Activated naive CD4-positive, alpha-beta T cell treated with anti-CD3 and anti-CD28 coated beads for 36 hours (primary cell): ENCODE measurements at places on chromosomes 7 and 10.
A peak's percentile ranks its signal among the peaks of the same experiment; 100 is the strongest.

GRCh38 chr7:74475243-74475986, 21.7 kb downstream of the GTF2IRD1 start:
- DNase-seq: no peak

DNA sequence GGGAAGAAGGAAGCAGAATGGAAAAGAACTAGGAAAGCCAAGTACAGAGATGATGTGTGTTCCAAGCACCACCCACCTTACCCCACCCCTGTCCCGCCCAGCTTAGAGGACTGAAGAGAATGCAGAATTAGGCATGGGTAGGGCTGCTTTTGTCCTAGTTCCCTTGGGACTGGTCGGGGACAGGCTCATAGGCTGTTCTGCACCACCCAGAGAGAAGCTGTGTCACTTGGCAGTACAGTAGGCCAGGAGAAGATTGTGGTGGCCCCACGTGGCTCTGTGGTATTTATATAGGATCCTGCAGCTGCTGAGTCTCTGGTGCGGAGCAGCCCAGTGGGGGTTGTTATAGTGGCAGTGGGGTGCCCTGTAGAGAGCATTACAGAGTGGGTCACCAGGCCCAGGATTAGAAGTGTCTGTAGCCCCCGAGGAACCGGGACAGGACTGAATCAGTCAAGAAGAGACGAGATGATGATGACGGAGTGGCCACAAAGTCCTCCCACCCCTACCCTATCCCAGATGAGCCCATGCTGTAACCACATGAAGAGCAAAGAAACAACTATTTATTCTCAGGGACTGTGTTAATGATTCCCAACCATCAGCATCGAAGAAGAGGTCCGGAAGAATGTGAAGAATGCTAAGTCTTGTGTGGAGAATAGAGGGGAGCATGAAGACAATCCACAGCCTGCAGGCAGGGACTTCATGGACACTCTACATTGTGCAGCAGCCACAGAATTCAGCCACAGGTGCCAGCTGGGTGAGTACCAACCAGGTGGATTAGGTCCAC, 88.9 kb downstream of the C1GALT1 start:
- DNase-seq: no peak

GRCh38 chr7:26233902-26234511, 32.5 kb downstream of the CBX3 start:
- DNase-seq: no peak

DNA sequence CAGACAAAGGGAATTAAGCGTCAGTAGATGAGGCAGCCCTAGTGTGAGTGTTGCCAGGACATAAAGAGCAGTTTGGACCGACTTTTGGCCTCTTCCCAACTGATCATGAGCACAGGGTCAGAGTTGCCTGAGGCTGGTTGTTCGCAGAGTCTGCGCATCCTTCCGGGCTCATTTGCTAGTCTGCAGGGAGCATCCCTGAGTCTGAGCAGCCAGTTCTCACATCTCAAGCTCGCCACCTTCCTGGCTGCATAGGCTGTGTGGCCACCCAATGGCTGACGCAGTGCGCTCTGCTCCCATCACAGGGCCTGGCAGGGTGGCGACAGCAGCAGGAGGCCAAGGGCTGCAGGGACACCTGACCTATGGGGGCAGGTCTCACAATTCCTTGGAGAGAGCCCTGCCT, 5.0 kb downstream of the GAD2 start:
- DNase-seq: no peak

- DNase-seq: no peak
These were observed 59.2 kb downstream of the AKR1E2 start for GRCh38 chr10:4885162-4885561.

DNA sequence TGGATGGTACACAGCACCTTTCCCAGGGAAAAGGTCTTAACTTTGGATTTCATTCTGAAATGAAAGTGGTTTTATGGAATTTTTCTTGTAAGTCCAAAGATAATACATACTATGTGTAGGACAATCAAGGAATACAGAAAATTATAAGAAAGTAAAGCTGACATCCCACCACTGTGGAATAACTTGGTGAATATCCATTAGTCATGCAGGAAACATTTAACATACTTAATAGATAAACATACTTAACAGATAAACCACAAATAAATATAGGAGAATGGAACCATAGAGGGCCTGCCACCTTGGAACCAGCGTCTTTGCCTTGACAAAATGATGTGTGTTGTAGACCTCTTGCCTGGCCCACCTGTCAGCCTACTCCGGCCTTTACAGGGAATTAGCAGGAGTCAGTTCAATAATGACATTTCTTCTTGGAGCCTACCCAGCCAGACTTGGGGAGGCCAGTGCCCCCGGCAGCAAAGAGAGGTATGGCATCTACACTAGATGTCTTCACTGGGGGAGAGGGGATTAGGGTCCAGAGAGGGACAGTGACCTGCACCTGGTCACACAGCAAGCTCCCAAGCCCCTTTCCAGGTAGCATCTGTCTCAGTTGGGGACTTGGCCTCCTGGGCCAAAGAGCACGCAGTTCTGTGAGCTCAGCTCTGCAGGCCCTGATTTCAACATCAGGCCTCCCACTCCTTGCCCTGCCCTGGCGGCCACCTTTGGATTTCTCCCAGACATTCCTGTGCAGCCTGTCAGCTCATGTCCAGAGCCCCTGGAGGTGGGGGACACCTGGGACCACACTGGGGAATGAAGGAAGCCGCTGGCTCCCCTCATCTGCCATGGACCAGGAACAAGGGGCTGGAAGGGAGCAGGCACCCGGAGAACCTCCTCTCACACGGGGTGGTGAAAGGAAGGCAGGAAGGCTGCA, 112.6 kb upstream of the PPIF start:
- DNase-seq: no peak

GRCh38 chr7:90958647-90959046, 305.6 kb upstream of the FZD1 start:
- no peak for DNase-seq

DNA sequence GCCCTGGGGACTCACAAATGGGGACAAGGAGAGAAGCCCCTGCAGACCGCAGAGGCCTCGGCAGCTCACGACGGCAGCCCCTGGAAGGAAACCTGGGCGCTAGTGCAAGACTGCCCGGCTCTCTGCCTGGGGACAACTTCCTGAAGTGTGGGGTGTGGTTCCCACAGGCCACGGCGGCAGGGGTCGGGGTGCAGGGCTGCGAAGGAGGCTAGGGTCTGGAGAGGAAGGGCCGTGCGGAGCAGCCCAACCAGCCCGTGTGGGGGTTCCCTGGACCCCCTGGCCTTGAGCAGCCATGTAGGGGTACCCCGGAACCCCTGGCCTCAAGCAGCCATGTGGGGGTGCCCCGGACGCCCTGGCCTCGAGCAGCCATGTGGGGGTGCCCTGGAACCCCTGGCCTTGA, 19.5 kb downstream of the CFAP46 start:
- DNase-seq: no peak

GRCh38 chr10:56028298-56029132, 332.5 kb downstream of the ZWINT start:
- no peak for DNase-seq

GRCh38 chr10:23191764-23192711, at the start of gene PTF1A:
PTF1A (plus strand) TSS chr10:23192312; CDS start chr10:23192531, 219 bp downstream.
- no peak for DNase-seq

DNA sequence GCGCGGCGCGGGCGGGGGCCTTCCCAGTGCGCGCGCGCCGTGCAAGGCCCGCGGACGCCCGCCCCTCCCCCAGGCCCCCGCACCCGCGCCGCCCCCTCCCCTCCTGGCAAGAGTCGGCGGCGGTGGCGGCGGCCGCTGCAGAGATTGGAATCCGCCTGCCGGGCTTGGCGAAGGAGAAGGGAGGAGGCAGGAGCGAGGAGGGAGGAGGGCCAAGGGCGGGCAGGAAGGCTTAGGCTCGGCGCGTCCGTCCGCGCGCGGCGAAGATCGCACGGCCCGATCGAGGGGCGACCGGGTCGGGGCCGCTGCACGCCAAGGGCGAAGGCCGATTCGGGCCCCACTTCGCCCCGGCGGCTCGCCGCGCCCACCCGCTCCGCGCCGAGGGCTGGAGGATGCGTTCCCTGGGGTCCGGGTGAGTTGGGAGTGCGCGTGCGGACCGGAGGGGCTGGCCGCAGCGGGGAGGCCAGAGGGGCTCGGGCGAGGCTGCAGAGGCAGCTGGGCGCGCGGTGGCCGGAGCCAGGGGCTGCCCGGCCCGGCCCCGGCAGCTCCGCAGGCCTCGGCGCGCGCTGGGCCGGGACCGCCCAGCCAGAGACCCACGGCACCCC, at the start of gene BMPR1A:
Gene BMPR1A, plus strand, starts transcription at position 109 of the 602 bp plus-strand sequence. CDS start 119,400 bp downstream, outside the sequence.
- DNase-seq: no peak

- no peak for DNase-seq
These were observed 45.2 kb upstream of the NPFFR1 start for GRCh38 chr10:70328967-70329366.

- no peak for DNase-seq
These were observed 1.8 kb upstream of the KCP start for GRCh38 chr7:128912281-128912680.

DNA sequence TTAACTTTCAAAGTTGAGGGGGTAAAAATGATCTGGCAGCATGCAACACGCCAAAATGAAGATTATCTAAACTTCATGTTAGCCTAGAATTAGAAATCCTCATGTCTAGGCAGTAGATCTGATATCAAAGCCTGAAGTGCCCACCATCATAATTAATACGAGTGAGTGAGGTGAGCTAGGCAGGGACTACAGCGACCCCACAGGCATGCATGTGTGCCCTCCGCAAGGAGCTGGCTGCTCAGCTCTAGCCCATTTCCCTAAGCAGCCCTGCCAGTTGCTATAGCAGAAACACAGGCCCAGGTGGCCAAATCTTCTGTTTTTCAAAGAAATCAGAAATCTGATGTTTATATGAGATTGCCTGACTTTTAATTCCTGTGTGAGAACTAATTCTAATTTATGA, 93.1 kb upstream of the IFRD1 start:
- DNase-seq: no peak

- DNase-seq: no peak
These were observed 19.4 kb upstream of the FRAT2 start for GRCh38 chr10:97353945-97354344.

GRCh38 chr7:117021986-117022385, 68.7 kb downstream of the ST7 start:
- DNase-seq: no peak

- DNase-seq: no peak
These were observed 24.1 kb downstream of the SSMEM1 start for GRCh38 chr7:130231792-130232191.

DNA sequence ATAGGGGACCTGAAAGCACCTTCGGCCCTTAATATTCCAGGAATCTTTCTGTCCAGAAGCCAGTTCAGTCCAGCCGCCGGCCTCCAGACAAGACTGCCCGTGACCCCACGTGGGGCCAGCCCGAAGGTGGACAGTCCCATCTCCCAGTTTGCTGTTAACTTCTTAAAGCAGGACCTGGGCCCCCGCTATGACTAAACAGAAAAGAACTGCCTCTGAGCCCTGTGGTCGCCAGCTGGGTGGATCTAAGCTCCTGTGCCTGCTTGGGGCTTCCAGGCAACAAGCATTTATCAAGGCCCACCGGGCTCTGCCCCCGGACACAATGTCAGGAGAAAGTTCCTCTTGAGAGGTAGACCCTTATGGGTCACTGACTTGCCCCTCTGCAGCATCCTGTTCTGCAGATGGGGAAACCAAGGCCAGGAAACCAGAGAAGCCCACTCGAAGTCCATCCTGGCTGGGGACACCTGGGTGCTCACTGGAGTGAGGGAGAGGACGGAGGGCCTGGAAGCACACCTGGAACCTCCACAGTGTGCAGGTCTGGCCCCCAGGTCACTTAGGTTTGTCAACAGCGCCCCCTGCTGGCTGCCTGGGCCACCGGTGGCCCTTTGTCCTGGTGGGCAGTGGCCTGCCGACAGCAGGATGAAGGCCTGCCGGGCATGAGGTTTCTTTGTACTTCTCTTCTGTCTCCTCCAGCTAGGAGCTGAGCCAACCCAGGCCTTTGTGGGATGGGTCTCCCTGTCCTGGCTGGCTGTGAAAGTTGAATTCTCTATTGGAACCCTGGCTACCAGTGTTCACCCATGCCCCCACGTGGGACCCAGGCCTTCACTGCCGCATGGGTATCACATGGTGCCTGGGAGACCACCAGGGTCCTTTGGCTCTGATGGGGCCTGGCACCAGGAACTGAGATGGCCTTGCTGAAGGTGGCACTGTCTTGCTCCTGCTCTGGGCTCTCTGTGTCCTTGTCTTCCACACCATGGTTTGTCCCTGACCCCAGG, 128.0 kb downstream of the ZMIZ1 start:
- DNase-seq: peak; percentile 78

GRCh38 chr7:44922351-44922694, 37.0 kb upstream of the PURB start:
- no peak for DNase-seq

DNA sequence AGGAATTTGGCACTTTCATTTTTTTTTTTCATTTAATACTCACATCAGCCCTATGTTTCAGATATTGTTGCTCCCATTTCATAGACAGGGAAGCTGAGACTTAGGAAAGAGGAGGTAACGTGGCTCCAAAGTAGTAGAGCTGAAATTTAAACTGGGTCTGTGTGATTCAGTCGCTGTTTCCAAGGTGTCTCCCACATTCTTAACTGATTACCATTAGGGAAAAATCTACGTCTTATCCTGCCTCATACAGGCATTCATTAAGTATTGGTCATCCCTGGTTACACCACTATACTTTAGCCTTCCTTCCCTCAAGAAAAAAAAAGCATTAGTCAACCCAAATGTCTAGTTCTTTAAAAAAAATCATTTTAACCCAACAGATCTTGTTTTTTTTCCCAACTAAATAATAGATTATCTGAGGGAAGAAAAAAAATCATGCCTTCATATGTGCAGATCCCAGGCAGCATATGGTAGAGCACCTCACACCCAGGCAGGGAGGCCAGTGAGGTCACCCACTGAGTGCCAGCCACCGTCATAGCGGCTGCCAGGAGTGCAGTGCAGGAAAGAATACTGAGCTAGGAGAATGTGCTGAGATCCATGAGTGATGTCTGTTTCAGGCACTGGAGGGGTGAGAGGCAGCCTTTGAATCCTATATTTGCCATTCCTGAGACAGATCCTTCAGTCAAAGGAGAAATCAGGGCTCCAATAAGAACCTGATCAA, 59.0 kb upstream of the SORCS3 start:
- no peak for DNase-seq

DNA sequence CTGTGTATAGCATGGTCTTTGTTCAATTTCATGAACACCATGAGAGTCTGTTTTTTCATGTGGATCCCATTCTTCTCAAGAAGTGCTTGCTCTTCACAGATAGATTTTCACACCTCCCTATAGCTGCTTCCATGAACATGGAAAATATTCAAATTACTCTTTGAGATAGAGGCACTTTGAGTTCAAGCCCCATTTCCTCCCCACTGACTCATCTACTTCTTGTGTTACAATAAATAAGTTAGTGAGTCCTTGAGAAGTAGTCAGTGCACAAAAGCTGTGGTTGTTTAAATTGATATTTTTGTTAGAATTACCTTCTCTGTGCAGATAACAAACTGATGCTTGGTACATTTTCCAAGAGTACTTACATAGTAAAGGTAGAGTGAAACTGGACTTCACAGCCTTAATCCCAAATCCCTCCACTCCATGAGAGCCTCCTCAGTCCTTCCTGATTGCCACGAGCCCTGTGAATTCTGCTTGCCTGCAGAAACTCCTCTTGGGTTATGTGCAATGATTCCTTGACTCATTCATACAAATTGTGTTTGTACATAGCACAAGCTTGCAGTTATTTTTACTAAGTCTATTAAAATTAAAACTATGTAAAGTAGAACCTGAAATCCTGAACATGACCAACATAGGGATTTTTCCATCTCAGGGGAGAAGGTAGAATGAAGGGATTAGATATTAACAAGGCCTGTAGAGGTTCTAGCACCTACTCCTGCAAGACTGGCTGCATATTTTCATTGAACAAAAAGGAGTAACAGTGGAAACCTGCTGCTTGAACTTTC, 496.2 kb downstream of the TNS3 start:
- DNase-seq: no peak

- DNase-seq: no peak
These were observed at the start of gene GDF10 for GRCh38 chr10:47299611-47300428. GDF10 (plus strand) TSS chr10:47300197; CDS start chr10:47300652, 455 bp downstream.

- DNase-seq: no peak
These were observed 88.6 kb downstream of the VIM start for GRCh38 chr10:17316488-17317170.
